Activated CD8-positive, alpha-beta T cell treated with anti-CD3 and anti-CD28 coated beads for 36 hours (primary cell): ENCODE measurements at places on chromosomes 11 and 22. TPM values are rescaled to one million over a fixed set of nuclear protein-coding genes. Genes with fewer than 3 reads are reported as not detected.

The BSCL2 gene
- total RNA-seq: 22.1 TPM

DNA sequence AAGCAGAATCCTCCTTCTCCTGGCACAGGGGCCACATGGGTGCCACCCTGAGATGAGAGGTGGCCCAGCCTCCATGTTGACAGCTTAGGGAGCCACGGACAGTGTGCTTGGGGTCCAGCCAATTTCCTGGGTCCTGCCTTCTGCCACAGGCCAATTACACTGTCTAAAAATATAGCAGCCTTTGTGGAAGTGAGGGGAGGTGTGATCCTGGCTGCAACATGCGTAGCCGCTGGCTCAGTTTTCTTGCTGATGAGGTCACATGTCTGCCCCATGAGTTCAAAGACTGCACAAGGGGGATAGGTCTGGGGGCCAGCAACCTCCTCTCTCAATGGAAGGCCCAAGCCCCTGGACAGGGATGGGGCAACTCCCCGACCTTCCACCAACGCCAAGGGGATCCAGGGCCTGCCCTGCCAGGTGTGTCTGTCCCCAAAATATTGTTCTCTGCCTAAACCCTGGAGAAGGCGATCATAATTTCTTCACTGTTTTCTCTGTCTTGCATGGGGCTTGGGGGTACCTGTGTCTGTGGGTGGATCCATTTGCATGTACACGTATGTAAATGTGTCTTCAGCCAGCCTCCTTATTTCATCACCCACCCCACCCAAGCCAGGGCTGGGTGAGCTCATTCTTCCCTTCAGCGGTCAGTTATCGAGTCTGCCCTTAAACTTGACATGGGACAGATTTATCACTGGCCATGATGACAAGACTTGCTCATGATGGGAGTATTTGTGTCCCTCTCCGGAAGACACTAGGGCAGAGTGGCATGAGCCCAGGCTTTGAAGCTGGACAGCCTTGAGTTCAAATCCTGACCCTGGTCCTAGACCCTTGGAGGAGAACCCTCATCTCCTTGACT is 59.4 kb downstream of the OTOG start:
- no peaks in the 10 kb centered on the region for H3K36me3 ChIP-seq
- H3K27ac ChIP-seq: no peak overlapping the region
- DNase-seq: no peak
- no peaks in the 10 kb centered on the region for H3K4me1 ChIP-seq

DNA sequence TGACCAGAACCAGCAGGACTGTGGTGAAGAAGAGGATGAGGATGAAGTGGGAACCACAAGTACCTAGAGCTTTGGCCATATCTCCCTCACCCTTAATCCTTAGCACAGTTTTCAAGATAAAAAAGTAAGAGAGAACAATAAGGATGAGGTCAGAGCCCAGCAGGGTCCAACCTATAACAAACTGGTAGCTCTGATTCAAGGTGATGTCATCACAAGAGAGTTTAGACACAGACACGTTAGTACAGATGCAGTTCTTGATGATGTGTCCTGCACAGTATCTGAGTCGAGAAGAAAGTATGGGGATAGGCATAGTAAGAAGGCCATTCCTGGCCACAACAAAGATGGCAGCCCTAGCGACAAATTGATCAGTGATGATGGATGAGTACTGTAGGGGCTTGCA is 586 bp downstream of the OR56A5 start:
- no peak overlapping the region for H3K4me3 ChIP-seq
- H3K27me3 ChIP-seq: peaks cover 10% of the 10 kb centered on the region
- no peak for DNase-seq

- H3K27ac ChIP-seq: no peak overlapping the region
- H3K4me1 ChIP-seq: no peaks in the 10 kb centered on the region
- no peaks in the 10 kb centered on the region for H3K27me3 ChIP-seq
- DNase-seq: no peak
Observed at GRCh38 chr11:45678976-45679375, 13.6 kb upstream of the CHST1 start.

The RTN4RL2 gene
- total RNA-seq: 0.23 TPM
